ENCODE measurements at places on chromosomes 5 and 9.
A peak's percentile ranks its signal among the peaks of the same experiment; 100 is the strongest.

- peak; percentile 54 for DNase-seq
Measured at GRCh38 chr9:78439190-78439865, 142.4 kb downstream of the PSAT1 start.

- DNase-seq, result no peak
Measured at GRCh38 chr5:102511666-102512065, 12.9 kb upstream of the SLCO6A1 start.

DNA sequence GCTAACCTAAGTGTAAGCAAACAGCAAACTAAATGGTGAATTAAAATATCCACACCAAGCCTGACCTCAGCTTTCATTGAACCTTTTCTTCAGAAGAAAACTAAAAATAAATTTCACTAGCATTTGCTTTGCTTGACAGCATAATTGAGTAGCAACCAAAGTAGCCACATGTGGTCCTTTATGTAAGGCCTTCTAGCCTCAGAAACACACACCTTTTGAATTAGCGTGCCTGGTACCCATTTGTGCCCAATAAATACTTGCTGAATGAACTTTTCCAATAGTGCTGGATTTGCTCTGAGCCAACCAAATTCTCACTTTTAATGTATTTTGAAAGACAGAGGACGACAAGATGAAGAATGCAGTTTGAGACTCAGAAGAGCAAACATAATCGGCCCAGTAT, 2.1 kb upstream of the NIPBL start:
- no peak for DNase-seq

GRCh38 chr5:73174100-73174815, 1.3 kb downstream of the TMEM174 start:
- DNase-seq, result no peak

- no peak for DNase-seq
Measured at GRCh38 chr5:79936646-79937216, 54.3 kb downstream of the MTX3 start.

- no peak for DNase-seq
Measured at GRCh38 chr9:104775574-104775936, 11.6 kb downstream of the NIPSNAP3B start.

GRCh38 chr5:89606939-89607534, 724.1 kb upstream of the MEF2C start:
- no peak for DNase-seq

DNA sequence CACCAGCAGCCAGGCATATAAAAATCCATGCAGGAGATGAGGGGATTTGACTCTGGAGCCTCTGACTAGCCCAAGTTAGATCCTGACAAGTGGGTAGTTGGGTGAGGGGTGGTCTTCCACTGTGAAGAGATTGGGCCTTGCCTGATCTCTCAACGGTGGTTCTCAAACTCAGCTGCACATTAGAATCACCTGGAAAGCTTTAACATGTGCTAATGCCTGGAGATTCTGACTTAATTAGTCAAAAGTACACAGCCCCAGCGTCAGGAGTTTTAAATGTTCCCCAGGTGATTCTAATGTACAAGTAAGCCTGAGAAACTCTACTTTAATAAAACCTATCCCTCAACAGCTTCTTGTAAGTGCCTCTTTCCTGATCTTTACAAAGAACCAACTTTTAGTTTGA, 57.5 kb downstream of the GCNT4 start:
- no peak for DNase-seq

DNA sequence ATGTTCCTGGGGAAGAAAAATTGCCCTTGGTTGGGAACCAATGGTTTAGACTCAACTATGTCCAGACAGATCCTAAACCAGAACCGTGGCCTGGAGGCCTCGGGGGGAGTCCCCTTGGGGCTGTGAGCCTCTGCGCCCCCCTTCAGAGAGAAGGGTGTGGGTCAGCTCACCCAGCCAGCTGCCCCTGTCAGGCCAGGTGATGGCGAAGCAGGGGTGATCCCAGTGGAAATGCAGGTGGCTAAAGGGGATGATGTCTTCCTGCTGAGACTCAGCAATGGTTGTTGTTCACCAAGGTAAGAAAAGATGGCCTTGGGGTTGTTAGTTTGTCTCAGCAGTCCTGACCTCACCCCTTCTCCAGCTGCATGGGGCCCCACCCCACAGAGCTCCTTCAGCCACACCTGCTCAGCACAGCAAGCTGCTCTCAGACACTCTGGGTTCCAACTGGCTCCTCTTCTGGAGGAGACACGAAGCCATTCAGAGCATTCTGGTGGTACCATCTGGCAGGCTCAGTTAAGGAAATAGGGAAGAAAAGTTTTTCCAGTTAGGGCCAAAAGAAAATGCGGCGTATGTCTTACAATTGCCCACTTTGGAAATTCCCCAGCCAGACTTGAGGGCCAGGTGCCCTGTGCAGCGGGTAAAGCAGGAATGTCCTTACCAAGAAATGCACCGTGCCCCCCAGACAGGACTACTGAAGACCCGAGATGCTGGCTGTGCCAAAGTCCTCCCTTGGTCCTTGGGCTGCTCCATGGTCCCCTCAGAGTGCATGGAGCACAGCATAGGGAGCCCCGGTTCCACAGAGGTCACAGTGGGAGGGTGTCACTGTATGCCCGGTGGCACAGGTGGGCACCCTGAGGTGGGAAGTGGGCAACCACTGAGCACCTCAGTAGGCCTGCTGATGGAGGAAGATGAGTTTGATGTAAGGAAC, 90.2 kb downstream of the NSUN2 start:
- DNase-seq, result no peak

DNA sequence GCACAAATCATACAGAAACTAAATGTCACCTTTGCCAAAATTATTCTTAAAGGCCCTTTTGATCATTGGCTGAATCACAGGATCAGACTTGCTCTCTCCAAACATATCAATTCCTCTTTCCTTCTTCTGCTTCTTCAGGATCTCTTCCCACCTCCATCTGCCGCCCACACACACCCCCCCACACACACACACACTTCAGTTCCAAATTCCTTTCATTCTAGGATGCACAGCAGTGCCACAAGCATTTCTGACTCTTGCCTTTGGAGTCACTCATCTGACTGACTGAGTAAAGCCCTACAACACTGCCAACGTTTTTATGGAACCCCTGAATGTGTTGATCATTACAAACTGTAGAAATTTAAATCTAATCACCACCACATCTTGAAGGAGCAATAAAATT, 22.9 kb downstream of the DNAH5 start:
- no peak for DNase-seq

- DNase-seq, result no peak
Measured at GRCh38 chr5:84383296-84383815, 1.3 kb downstream of the EDIL3 start.

GRCh38 chr5:32163785-32164184, 10.3 kb downstream of the GOLPH3 start:
- no peak for DNase-seq

DNA sequence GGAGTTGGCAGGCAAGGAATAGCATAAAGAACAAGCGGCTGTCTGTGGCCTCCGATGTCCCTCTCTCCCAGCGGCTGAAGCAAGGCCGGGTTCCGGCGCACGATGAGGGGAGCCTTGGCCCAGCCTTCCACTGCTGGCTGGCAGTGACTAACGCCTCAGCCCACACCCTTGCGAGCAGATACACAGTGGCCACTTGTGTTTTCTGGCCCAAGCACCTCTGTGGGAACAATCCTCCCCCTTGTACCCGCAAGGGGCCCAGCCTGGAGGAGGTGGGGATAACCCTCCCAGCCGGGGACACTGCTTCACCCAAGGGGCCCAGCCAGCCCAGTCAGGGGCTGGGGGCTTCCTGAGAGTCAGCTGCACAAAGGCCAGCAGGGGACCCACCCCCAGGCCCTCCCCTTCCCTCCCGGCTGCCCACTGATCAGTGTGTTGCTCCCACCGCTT, 23.2 kb downstream of the STK10 start:
- no peak for DNase-seq

GRCh38 chr5:180290568-180291233, 1.2 kb downstream of the MAPK9 start:
- DNase-seq, result no peak

- DNase-seq, result no peak
Measured at GRCh38 chr9:114798780-114799427, 6.9 kb downstream of the TNFSF15 start.

- DNase-seq, result no peak
Measured at GRCh38 chr5:98402130-98402529, 371.3 kb upstream of the RGMB start.

DNA sequence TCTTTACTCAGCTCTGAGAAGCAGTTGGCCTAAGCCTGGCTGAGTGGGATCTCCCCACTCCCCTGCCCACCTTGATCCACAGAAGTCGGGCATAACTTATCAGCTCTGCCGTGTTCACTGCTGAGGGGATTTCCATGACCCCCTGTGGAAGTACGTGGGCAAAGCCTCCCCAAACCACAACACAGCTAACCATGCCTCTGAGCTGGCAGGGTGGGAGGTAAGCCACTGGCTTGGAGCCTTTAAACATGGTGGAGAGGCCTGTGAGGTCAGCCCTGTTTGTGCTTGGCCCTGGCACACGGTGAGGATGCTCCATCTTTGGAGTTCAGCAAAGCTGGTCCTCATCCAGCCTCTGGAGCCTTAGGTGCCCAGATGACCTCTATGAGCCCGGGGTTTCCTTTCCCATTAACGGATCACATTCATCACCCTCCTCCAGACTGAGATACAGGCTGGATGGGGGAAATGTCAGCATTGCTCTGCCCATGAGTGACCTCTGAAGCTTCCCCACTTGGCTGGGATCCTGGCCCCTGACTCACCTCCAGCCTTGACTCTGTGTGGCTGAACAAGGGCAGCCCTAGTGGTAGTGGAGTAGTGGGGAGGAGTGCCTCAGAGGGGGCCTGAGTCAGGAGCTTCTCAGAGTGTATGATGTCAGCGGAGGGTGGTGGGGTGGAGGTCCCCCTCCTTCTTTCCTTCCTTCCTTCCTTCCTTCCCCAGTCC, 6.2 kb downstream of the PDLIM4 start:
- no peak for DNase-seq

GRCh38 chr9:126439402-126439765, 112.8 kb downstream of the MVB12B start:
- no peak for DNase-seq

DNA sequence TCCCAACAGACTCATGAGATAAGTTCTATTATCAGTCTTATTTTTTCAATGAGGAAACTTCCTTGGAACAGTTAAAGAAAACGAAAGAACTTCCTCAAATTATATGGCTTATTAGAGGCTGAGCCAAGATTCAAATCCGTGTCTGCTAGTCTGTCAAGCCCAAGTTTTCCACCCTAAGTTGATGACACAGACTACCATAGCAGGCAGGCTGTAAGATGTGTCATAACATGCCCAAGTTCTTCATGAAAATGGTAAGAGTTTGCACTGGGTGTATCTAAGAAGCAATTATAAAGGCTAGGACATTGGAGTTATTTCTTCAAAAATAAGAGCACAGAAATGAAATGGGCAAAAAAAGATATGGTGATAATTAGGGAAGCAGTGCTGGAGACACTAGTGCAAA, 634.5 kb downstream of the BRINP1 start:
- no peak for DNase-seq

GRCh38 chr5:72818866-72819534, 2.5 kb downstream of the TNPO1 start:
- peak; percentile 61 for DNase-seq

GRCh38 chr9:118529210-118529609, 825.0 kb downstream of the TLR4 start:
- no peak for DNase-seq

GRCh38 chr9:3879726-3880505, 354.1 kb upstream of the RFX3 start:
- no peak for DNase-seq

- no peak for DNase-seq
Measured at GRCh38 chr5:61653807-61654580, 321.9 kb downstream of the ZSWIM6 start.

DNA sequence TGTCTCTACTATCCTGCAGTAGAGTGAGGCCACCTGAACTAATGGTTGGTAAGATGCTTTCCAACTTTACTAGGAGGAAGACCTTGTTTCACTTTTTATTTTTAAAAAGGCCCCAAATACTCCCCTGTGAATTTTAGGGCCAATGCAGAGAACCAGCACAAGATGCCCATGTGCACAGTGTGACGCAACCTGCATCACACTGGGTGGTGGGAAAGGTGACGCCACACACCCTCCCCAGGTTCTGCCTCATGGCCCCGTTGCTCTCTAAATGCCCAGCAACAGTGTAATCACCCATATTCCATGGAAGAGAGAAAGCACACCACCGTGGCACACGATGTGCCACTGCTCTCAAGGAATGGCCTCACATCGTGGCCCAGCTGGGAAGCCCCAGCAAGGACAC, 6.4 kb downstream of the SURF4 start:
- DNase-seq, result no peak

DNA sequence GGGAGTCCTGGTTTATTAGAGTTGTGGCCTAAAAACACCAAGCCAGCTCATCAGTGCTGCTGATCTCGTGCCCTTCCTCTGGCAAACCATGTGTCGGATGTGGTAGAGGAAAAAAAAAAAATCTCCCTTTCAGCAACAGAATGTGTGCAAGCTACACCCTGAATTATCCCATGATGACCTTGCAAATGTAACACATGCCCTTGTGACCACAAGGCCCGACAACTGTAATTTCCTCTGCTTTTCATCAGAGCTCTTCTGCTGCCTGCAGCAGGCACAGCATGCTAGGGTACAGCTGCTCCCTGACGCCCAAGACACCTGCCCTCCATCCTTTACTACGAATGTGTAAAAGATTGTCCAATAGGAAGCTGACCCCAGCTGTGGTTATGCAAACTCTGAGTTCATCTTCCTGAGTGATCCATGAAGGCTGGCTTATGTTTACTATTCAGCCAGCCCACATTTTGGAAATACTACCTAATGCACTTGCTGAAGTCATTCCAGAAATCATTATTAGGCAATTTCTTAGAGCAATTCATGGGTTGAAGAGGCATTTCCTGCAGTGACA, 14.6 kb upstream of the BNC2 start:
- DNase-seq, result no peak

DNA sequence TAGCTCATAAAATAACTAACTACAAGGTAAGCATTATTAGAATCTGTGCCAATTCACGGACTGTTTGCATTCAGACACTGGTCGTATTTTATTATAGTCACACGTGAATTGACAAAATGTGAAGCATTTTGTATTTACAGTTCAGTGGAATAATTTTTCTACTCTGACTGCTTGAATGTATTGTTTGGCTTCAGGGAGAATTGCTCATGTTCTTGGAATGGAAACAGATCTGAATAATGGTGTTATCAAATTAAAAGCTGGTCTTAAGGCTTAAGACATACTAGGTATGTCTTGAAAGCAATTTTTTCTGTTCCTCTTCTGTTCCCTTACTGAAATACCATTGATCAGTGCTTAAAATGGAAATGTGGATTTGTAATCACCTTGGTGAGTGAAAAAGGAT, 543.7 kb upstream of the TLE4 start:
- DNase-seq, result no peak

DNA sequence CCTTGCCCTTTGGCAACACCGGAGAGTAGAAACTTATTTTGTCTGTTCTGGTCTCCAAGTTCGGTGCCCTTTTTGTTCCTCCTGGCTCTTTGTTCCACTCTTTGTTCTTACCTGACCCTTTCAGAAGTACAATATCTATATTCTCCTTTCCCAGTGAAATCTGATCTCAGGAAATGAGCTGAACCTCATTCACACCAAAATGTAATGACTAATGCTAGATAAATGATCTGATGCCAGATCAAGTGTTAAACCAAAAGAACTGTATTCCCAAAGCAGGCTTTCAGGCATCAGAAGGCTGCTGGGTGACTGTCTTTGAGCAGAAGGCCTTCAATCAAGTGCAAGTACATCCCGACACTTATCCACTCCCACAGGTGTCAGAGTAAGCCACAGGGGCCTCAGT, 156.4 kb downstream of the SPOCK1 start:
- no peak for DNase-seq
